RPMI7951 (cell line): ENCODE measurements at places on chromosomes 6 and 20. TPM values are rescaled to one million over a fixed set of nuclear protein-coding genes. Genes with fewer than 3 reads are reported as not detected.

PCK1 gene
- not detected in 2 replicates for total RNA-seq

KHDRBS2 gene
- total RNA-seq = not detected in 2 replicates

TMC2 gene
- total RNA-seq = not detected in 2 replicates

SEL1L2 gene
- not detected in 2 replicates for total RNA-seq

EBF4 gene
- total RNA-seq = 0.10 TPM in 1 of 2 replicates, not detected in the other

OVOL2 gene
- total RNA-seq = not detected in 2 replicates

C20orf144 gene
- 0.24 and 0.39 TPM in 2 replicates for total RNA-seq

PPP1R18 gene
- 77.4 and 83.9 TPM in 2 replicates for total RNA-seq

EPPIN gene
- not detected in 2 replicates for total RNA-seq

TREML1 gene
- total RNA-seq = not detected in 2 replicates

CDH22 gene
- not detected in 2 replicates for total RNA-seq

MTRF1L gene
- 19.7 and 25.0 TPM in 2 replicates for total RNA-seq

GRCh38 chr6:75144386-75144785 is 61.5 kb downstream of the COL12A1 start:
- DNase-seq = peak; percentile 42

DNA sequence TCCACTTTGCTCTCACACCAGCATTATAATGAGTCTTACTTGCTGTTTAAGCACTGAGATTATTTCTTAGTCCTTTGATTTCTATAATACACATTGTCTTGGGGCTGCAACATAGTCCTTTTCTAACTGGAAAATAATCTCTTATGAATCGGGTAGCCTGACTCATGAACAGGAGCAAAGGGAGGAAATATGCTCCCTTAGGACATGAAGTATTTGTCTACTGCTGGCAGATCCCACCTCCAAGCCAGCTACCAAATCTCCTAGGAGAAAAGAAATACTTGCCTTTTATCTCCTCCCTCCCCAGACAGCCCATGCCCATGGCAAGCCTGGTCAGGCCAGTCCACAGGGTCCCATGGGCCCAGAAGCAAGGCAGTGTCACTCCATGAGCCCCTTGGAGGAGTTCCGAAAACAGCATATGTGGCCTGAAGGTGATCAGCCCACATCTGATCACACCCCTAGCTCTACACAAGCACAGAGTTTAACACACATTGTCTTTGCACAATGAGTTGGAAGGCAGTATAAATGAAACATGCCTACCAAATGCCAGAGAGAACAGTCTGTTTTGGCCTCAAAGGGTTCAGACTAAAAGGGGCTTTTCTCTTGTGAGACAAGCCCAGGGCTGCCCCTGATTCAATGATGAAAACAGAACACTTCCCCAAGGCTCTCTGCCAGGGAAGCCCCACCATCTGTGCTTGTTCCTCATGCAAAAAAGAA is 37.1 kb upstream of the SLC4A11 start:
- no peak for DNase-seq

DNA sequence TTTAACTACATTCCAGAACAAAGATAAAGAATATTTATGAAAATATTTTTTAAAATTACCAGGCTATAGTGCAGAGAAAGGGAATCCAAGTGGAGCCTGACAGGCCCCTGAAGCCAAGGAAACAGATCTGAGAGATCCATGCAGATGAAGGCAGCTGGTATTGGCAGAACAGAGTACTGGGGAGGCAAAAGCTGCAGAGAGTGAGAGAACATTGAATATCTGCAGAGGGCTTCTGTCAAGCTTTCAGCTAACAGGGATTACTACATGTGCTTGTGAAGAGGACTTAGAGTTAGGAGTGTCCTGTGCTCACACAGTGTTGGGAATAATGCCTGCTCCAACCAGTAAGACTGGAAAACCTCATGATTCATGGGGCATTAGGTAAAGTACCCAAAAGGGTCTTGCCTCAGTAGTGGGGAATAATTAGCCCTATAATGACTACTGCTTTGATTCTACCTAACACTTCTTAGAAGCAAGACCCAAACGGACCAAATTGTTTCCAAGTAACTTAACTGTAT is 657.2 kb downstream of the DHX35 start:
- DNase-seq = no peak

DNA sequence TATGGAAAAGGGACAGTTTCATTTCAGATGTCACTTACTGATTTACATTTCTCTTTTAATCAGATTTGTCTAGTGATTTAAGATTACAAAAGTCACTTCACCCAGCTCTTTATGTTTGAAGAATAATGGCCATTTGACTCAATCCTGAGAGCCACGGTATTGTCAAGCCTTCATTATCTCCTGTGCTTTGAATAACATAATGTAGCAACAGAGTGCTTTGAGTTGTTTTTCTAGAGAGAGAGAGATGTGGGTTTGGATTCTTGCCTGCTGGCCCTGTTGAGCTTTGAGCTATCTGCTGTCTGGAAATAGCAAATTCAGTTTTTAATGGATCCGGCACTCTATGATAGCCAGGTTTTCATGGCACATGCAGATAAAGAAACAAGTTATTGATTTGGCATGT is 478.4 kb upstream of the SOX4 start:
- DNase-seq = peak; percentile 65

GRCh38 chr6:105001906-105002305 is 45.0 kb downstream of the LIN28B start:
- no peak for DNase-seq

- peak; percentile 76 for DNase-seq
Measured at GRCh38 chr20:63857764-63858392, 3.4 kb upstream of the ABHD16B start.

DNA sequence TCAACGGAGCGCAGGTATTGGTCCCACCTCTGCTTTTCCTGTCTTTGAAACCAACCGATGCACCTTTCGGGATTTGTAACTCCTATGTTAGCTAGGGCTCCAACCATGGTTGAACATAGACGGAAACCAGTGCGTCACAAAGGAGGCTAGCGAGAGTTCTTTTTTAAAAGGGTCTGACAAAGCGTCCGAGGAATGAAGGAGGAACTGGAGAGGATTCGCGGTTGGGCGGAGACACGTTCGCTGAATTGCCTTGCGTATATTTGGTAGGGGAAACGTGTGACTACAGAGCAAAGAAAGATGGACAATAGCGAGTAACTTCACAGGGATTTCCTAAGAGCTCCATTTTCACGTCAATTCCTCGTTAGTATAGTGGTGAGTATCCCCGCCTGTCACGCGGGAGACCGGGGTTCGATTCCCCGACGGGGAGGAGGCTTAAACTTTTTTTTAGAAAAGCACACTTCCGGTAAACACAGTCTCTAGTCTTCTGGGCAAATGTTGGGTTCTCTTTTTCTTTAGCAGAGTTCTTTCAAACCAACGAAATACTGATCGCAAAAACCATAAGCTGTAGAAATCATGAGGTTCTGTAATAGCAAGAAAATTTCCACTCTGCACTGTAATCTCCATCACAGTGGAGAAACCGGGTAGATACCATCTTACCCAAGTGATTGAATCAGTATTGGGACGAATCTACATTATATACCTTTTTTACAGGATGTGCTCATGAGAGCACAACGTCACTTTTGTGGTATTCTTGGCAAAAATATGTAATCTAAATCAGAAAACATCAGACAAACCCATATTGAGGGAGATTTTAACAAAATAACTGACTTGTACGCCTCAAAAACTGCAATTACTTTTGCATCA is 6.6 kb upstream of the ZNF184 start:
- peak; percentile 90 for DNase-seq

GRCh38 chr6:89186762-89187161 is 30.4 kb downstream of the GABRR1 start:
- no peak for DNase-seq

GRCh38 chr6:168949981-168950857 is 303.4 kb downstream of the THBS2 start:
- DNase-seq = no peak

- DNase-seq = no peak
Measured at GRCh38 chr20:58492074-58492718, 23.0 kb downstream of the APCDD1L start.

- peak; percentile 52 for DNase-seq
Measured at GRCh38 chr6:53986721-53987521, 124.3 kb upstream of the MLIP start.

GRCh38 chr6:25332655-25333071 is 53.5 kb downstream of the CARMIL1 start:
- no peak for DNase-seq

GRCh38 chr6:158813032-158813431 is 6.1 kb downstream of the EZR start:
- DNase-seq = no peak

GRCh38 chr20:35947489-35947888 is 6.8 kb downstream of the SCAND1 start:
- DNase-seq = peak; percentile 45

- no peak for DNase-seq
Measured at GRCh38 chr20:10649080-10649796, 24.6 kb downstream of the JAG1 start.

DNA sequence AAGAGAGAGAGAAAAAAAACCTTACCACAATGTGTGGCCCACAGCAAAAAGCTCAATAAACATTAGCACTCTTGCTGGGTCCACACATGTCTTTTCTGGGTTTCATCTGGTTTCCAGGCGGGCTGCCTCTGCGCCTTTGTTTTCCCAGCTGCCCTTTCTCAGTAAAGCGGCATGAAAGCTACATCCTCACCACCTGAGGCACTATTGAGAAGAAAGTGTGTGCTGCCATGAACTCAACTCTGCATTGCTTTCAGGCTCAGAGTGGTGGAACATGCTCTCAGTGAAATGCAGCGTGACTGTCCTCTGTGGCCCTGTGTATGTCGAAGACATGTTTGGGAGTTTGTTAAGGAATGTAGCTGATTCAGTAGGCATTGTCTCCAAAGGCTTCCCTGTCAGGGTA is 102.3 kb downstream of the LYRM2 start:
- no peak for DNase-seq

DNA sequence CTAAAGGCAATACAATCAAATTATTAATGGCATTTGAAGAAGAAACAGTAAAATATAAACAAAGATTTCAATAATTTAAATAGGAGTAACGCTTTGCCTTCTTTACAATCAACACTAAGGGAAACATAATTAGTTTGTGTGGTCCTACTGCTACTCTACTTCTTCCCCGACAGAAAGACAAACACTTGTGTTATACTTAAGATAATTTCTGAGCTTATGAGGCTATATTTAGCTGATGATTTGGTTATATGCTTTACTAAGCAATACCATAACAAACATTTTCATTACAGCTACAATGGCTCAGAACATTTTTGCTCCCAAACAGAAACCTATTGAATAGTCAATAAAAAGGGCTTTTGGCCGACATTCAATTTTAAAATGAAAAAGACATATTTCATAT is 1217.2 kb upstream of the GJE1 start:
- no peak for DNase-seq

DNA sequence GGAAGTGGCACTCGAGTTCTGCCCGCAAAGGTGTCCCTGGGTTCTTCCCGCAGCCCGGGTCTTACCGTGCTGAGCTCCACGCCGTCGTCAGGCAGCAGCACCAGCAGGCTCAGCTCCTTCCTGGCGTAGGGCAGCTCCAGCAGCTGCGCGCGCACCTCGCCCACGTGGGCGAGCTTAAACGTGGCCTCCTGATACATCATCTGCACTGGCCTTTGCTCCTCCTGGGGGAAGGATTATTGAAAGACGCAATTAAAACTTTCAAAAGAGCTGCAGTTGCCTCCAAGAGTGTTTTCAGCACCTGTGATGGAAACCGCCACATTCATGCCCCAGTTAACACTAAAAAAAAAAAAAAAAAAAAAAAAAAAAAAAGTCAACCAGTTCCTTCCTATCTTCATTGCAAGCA is 11.3 kb downstream of the SERPINB9 start:
- DNase-seq = no peak

GRCh38 chr6:30135147-30135546 is 793 bp upstream of the TRIM40 start:
- DNase-seq = no peak

GRCh38 chr6:119207971-119208725 is 129.7 kb upstream of the FAM184A start:
- peak; percentile 61 for DNase-seq

DNA sequence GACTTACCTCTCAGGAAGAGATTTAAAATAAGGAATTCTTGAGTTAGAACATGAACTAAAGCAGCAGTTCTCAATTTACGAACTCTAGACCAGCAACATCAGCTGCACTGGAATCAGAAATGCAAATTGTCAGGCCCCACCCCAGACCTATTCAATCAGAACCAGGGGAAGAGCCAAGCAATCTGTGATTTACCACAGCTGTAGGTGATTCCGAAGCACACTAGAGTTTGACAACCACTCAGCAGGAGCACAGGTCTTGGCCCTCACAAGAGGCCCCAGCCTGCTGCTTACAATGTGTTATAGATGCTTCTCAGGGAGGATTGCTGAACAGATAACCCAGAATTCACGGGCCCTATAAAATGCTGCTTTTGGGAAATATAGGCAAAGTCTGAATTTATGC is 279.2 kb downstream of the PTPRK start:
- DNase-seq = no peak

DNA sequence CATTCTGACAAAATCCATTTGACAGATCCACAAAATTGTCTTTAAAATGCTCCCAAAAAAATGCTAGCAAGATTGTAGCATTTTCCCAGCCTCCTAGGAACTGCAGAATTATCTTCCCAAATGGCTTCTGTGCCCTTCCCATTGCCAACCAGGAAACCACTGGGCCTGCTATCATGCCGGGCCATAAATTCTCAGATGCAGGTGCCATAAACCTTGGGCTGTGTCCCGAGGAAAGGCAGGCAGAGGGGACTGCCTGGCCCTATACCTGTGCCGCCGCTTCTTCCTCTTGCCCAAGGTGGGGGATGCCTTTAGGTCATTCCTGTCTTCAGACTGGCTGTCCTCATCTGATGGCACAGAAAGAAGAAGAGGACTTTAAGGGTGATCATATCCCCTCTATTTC is 2.8 kb downstream of the VSX1 start:
- DNase-seq = no peak

GRCh38 chr20:35539756-35540212 is 2.1 kb upstream of the ERGIC3 start:
- no peak for DNase-seq
